ENCODE measurements at places on chromosomes 4 and X.
A peak's percentile ranks its signal among the peaks of the same experiment; 100 is the strongest.

- peak; percentile 23 for DNase-seq
- peaks cover 2% of the 10 kb centered on the region for H3K36me3 ChIP-seq
- no peak overlapping the region for H3K27ac ChIP-seq
Observed at GRCh38 chrX:38103857-38104812, 97.8 kb downstream of the SYTL5 start.

DNA sequence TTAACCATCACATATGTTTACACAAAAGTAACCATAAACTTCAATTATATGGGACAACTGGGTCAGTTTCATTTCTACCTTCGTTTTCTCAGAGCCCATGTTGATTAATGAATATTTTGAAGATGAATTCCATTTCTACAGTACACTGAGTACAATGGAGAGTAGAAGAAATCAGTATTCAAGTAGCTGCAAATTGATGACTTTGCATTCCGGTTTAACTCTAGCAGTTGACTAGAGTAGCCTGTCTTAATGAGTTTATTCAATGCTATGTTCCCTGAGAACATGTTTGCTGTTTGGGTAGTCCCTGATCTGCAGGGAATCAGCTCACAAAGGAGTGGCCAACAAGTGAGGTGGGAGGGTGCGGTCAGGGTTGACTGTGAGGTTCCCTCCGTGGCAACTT, 168.3 kb downstream of the TRIML1 start:
- DNase-seq, result no peak
- no peaks in the 10 kb centered on the region for H3K4me1 ChIP-seq
- no peak overlapping the region for H3K4me3 ChIP-seq
- H3K27me3 ChIP-seq, result no peaks in the 10 kb centered on the region
- no peak overlapping the region for H3K27ac ChIP-seq

GRCh38 chrX:136195247-136195646, 47.9 kb downstream of the FHL1 start:
- peaks cover 17% of the 10 kb centered on the region for H3K4me1 ChIP-seq
- DNase-seq, result no peak
- H3K36me3 ChIP-seq, result no peaks in the 10 kb centered on the region
- no peak overlapping the region for H3K27ac ChIP-seq
- no peaks in the 10 kb centered on the region for H3K27me3 ChIP-seq
- H3K4me3 ChIP-seq, result no peak overlapping the region

DNA sequence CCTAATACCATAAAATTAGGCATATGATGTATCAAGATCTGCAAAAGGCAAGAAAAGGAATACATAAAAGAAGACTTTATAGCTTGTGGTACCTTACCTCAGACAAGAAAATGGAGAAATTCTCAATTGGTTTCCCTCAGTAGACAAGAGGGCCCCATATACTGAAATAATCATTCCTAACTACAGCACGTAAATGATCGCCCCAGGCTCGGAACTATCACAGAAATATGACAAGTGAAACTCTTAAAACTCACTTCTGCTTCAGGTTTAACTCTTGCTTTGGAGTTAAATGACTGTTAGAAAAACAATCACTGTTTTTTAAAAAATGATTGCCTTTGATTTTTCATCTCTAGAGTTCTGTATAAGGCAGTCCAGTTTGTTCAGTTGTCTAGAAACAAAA, 38.6 kb upstream of the NAP1L5 start:
- no peaks in the 10 kb centered on the region for H3K4me1 ChIP-seq
- H3K27ac ChIP-seq, result no peak overlapping the region
- no peaks in the 10 kb centered on the region for H3K36me3 ChIP-seq
- H3K27me3 ChIP-seq, result no peaks in the 10 kb centered on the region

All from astrocyte (in vitro differentiated cells and primary cell).